NCI-H1694 treated with DMSO at 0.1 percent for 48 hours (cell line): ENCODE measurements at places on chromosomes 12 and 14.

- no peak for DNase-seq
These were observed 103.7 kb upstream of the MDM1 start for GRCh38 chr12:68435816-68436215.

DNA sequence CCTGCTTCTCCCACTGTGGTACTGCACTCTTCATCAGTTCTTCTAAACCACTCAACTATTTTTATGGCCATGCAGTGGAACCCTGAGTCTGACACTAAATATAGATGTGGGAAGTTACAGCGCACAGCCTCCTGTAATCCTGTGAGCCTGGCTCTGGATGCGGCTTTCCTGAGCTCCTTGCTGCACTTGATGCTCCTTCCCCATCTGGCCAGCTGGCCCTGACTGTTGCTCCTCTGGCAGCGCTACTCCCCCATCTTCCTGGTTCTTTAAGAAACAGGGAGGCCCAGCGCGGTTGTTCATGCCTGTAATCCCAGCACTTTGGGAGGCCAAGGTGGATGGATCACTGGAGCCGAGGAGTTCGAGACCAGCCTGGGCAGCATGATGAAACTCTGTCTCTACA, 24.6 kb downstream of the IQSEC3 start:
- no peak for DNase-seq

DNA sequence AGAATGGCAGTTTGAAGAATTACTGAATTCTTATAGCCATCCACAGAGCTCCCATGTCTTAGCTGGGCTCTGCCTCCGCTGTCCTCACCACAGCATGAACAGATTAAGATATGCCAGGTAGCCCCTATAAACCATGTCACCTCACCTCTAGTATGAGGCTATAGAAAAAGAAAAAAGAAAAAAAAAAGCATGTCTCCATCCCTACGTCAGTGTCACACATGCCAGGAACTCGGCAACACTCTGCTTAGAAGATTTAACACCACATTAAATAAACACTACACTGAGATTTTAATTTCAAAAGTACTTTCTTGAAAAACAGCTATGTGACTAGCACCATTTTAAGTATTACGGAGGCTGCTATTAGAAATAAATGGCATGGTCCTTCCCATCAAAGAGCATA, 149.4 kb downstream of the CAPZA3 start:
- DNase-seq: no peak

DNA sequence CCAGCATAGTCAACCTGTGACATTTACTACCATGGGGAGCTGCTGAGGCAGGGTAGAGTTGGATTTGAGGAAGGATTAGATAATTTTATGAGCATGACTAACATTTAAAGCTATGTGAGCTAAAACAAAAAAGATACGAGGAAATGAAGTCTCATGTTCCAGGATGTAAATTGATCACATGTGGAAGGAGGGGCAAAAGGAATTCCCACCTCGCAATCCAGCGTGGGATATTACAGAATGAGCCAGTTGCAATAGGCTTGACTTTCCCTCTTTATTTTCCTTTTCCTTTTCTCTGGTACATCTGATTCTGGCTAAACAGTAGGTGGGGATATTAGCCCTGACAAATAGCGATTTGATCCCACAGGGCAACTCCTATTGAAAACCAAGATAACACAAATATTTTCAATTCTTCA, 214.9 kb upstream of the HMGA2 start:
- DNase-seq: no peak

DNA sequence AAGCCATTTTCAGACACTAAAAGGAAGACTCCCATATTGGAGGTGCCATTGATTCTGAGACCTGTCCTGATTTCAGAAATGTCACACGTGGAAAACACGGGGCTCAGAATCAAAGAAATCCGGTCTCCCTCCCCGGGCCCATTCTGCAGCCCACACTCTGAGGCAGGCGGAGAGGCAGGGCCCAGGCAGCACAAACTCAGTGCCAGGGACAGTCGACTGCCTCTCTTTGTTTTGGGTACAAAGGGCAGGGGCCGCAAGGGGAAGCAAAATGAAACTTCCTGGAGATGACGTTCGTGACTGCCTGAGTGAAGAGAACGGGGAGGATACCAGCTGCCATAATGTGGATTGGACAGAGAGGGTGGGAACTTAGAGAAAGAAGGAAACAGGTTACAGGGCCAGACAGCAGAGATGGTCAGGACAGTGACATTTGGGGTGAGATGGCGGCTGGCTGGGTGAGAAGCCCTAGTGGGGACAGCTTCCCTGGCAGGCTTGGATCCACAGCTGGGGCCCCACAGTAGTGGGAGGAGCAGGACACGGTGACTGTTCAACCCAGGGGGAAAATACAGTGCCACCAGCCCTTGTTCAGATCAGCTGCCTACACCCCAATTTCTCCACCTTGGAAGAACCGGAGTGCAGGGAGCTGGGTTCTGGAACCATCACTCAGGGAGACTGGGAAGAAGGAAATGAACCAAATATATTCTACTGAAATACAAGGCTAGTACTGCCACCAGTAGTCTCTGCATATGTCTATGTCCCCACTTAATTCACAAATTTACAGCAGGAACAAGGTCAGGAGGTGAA, 8.1 kb downstream of the GAPDH start:
- DNase-seq: no peak

DNA sequence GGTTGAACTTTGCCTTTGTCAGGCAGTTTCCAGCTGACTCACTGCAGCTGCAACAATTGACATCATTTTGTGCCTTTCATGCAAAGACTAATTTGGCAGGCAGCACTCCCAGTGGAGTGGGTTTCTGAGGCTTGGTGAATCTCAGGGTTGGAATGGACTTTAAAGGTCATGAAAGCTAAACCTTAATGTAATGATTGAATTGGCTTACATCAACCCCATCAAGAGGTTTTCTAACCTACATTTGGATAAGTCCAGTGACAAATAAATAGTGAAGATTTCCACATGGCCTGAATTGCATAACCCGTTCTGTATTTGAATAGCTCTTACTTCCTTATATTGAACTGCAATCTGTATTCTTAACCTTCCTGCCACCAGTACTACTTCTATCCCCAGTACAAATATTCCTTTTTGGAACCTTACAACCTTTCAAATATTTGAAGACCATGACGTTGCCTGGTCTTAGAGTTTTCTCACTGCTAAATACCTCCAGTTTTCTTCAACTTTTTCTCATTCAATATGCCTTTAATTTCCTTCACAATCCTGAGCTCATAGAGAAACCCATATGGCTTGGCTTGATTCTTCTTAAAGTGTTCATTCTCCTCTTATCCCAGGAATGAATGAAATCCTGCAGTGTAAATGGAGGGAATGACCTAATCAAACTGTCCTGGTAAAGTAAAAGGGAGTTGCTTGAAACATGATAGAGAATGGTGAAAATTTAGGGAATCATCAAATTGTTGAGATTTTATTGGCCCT, 168.1 kb upstream of the NOVA1 start:
- no peak for DNase-seq

DNA sequence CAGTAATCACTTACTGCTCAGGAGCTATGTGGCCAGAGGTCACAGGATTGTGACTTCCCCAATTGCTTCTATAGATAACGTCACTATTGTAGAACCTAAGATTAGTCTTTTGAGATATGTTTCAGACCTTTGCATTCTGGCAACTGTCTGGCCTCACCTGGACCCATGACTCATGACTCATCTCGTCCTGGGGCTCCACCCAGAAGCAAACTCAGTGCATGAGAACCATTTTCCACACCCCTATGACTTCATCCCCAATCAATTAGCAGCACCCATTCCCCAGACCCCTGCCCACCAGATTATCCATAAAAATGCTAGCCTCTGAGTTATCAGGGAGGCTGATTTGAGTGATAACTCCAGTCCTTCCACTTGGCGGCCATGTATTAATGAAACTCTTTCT, 186.9 kb downstream of the EMP1 start:
- no peak for DNase-seq

DNA sequence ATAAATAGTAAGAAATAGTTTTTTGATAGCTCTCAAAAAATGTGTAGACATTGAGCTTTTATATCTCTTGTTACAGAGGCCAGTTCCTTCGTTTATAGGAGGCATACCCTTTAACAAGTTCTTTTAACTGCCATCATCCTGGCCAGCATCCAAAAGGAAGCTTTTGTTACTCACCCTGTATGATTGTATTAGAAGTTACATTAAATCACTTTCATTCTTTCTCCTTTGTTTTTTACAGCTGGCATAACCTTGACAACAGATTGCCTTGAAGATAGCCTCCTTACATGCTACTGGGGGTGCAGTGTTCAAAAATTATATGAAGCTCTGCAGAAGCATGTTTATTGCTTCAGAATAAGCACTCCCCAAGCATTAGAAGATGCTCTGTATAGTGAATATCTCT, 20.1 kb downstream of the CGRRF1 start:
- no peak for DNase-seq

DNA sequence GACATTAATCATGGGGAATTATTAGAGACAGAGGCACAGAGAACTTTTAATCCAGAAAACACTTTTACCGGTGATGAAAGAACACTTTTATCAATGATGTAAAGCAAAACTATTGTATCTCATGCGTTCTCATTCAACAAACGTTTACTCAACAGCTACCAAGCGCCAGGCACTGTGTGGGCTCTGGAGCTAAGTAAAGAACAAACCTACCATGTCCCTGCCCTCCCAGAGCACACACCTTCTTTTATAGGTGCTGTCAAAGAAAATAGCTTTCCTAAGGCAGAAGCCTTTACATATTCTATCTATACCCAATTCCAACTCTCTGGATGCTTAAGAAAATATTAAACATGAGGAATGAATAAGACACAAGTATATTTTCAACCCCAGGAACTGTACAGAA, 91.1 kb downstream of the FOXN3 start:
- DNase-seq: no peak

GRCh38 chr14:74886001-74886400, 4.3 kb downstream of the DLST start:
- no peak for DNase-seq

DNA sequence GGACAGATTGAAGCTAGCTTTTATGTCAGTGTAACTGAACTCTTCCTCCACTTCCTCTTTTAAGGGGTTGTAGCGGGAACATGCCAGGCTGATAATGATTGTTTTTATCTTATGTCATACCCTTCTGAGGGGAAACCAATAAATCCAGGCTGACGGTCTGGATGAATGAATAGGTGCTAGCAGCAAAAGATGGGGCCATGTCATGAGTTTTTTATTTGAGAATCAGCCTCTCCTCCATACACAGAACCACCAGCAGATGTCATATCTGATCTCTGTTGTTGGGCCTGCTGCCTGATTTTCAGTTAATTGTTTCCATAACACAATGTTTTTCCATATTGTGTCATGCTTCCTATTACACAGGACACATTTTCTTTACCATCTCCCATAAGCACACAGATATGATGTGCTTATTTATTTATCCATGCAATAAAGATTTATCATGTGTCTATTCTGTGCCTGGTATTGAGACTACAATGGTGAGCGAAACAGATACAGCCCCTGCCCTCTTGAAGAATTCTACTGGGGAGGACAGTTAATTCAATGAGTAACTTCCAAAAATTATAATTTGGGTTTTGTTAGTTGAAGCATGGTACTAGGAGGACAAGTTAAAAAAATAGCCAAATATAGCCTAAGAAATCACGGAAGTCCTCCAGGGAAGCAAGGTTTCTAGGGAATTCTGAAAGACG, 33.6 kb upstream of the CRY1 start:
- DNase-seq: peak; percentile 70

DNA sequence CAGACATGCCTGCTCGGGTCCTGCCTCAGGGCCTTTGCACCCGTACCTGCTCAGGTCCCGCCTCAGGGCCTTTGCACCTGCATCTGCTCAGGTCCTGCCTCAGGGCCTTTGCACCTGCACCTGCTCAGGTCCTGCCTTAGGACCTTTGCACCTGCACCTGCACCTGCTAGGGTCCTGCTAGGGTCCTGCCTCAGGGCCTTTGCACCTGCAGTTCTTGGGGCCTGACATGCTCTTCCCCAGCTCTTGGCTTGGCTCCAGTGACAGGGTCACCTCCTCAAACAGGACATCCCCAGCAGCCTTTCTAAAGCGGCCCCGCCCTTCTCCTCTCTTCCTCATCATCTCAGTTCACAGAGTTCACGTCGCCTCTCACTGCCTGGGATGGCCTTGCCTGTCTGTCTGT, 54.9 kb upstream of the NCOR2 start:
- no peak for DNase-seq

DNA sequence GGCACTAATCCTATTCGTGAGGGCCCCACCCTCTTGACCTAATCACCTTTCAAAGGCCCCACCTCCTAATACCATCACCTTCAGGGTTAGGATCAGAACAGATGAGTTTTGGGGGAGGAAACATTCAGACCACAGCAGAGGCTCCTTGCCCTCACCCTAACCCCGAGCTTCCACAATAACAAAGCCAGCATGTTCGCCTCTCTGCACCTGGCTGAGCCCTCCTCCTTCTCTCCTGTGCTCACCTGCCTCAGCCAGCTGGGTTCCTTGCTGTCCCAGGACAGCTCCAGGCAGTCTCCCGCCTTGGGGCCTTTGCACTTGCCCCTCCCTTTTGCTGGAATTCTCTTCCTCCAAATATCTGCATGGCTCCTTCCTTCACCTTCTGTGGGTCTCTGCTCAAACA, 9.7 kb upstream of the RAN start:
- no peak for DNase-seq

DNA sequence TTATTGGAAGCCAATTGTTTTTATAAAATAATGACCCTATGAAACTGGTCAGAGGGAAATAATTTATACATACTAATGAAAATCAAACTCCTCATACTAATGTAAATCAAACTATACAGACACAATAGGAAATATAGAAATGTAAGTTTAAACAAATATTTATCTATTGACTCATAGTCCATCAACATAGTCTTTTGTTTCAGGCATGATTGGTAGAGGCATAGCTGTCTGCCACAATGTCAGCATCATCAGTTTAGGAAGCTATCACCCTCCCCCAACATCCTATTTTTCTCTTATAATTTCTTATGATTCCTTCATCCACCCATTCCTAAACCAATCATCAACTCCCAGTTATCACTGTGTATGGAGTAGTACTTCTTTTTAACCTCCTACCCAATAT, 117.7 kb downstream of the SLC38A6 start:
- DNase-seq: no peak

DNA sequence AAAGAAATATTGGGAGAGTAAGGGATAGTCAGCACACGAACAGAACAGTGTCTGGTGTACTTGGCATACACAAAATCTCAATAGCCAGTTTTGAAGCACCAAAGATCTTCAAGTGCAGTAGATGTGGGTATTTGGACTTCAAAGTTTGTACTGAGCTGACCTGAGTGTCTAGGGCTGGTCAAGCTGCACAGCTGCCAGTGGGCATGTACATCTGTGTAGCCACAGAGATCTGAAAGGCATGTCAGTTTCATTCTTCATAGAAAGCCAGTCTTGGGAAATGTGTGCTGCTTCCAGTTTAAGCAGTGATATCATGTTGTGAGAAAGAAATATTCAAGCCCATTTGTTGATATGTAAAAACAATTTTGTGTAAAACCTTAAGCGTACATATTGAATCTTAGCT, 279.0 kb upstream of the SYT10 start:
- DNase-seq: no peak

DNA sequence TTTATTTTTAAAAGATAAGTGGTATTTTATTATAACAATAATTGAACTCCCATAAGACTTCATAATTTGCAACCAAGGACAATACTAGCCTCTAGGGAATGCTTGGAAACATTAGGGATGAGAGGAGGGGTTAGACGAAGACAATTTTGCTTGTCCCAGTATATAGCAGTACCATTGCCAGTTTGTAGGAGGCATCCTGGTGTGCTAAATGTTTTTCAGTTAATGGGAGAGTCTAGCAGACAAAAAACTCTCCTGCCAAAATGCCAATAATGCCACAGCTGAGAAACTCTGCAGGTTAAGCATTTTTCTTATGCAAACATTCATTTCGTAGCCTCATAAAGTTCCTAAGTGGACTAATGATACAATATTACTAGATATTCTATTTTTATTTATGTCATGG, 38.1 kb downstream of the RASSF9 start:
- DNase-seq: no peak

GRCh38 chr14:31894351-31894750, 182.8 kb upstream of the ARHGAP5 start:
- no peak for DNase-seq
